Suppressor macrophage treated with lipopolysaccharide for 4 hours (primary cell): ENCODE measurements at places on chromosomes 3 and 15.

- DNase-seq = no peak
Observed at GRCh38 chr3:109995377-109995776, 658.0 kb upstream of the DPPA4 start.

GRCh38 chr15:25504307-25504706, 65.5 kb upstream of the UBE3A start:
- DNase-seq = no peak

GRCh38 chr3:170584585-170585007, 1.3 kb downstream of the SLC7A14 start:
- peak; percentile 39 for DNase-seq

- no peak for DNase-seq
Observed at GRCh38 chr3:80087767-80088166, 320.0 kb upstream of the ROBO1 start.

GRCh38 chr15:39618063-39618823, 37.4 kb downstream of the THBS1 start:
- no peak for DNase-seq

- peak; percentile 54 for DNase-seq
Observed at GRCh38 chr3:143832433-143832832, 15.8 kb downstream of the SLC9A9 start.

DNA sequence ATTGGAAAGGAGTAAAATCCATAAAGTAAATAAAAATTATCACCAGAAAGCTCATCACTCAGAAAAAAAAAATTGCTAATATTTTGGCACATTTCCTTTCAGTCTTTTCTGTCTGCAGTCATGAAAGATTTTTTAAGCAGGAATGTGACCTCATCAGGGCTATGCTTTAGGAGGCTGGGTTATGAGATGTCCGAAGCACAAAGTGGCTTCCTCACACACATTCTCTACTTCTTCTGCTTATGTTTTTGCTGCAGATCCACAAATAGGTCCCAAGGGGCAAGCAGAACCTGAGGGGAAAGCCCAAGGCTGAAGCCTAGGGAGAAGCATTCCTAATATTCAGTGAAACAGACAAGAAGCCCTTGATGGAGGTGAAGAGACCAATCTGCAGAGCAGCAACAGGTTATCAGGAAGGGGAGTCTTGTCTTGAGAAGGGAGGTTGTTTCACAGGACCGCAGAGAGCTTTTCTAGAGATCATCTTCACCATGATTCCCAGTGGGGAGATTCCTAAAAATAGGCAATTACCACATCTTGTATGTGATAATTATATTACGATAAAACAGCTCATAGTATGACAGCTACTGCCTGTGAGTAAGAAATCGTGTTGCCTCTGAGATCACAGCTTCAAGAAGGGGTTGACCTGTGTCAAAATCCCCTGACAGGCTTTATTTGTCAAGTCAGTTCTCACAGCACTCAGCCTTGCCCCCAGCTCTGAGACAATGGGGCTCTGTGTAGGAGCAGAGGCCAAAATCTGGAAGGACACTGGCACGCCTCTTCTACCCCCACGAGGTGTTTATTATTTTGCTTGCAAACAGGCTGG, 60.5 kb downstream of the IGF2BP2 start:
- DNase-seq = peak; percentile 82

- no peak for DNase-seq
Observed at GRCh38 chr15:69538379-69538778, 85.8 kb downstream of the RPLP1 start.

DNA sequence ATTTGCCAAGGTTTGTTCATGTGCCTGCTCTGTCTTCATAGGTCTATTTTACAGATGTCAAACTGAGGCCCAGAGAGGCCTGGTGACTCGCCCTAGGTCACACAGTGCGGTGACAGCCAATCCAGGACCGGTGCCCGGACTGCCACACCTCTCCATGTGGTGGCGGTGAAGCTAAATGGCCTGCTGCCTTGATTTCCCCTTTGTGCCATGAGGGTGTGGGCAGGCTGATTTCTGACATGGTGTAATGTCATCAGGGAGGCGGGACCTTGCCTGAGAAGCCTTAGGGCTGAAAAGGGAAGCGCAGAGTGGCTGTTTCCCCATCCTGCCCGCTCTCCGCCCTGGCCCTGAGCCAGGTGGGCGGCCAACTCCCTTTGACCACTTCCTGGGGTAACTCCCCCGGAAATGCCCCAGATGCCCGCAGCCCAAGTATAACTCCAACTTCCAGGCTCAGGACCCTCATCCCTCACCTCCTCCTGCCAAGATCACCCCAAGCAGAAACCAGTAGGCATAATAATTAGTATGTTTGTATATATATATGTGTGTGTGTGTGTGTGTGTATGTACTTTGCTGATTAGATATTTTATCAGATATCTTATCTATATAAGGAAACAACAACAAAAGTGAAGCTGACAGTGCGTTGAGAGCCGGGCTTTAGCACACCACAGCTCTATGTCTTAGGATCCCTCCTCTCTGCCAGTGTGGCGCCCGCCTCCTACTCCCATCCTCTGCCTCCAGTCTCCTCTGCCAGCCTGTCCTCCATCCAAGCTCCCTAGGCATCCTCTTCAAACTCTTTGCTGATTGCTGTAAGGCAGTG, 63.9 kb downstream of the IQSEC1 start:
- peak; percentile 98 for DNase-seq

- DNase-seq = no peak
Observed at GRCh38 chr3:155078711-155079467, 1.2 kb upstream of the MME start.

DNA sequence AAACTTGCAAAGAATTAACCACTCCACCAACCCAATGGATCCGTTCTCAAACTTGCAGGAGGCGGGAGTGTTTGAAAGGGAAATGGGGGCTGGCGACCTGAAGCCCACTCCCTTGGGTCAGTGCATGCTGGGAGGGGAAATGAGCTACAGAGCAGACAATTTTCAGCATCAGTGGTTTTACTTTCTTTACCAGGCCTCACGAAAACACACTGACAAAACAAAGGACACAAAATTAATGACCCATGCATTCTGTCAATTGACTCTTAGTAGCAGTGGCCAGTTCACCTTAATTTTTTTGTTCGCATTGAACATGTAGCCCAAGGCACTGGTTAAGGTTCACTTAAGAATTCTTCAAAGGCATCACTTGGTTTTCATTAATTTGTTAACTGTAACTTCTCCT, 413.5 kb downstream of the MECOM start:
- no peak for DNase-seq

- DNase-seq = no peak
Observed at GRCh38 chr3:8739757-8740504, 6.3 kb downstream of the CAV3 start.

GRCh38 chr3:197494366-197495058, 61.3 kb downstream of the BDH1 start:
- no peak for DNase-seq

DNA sequence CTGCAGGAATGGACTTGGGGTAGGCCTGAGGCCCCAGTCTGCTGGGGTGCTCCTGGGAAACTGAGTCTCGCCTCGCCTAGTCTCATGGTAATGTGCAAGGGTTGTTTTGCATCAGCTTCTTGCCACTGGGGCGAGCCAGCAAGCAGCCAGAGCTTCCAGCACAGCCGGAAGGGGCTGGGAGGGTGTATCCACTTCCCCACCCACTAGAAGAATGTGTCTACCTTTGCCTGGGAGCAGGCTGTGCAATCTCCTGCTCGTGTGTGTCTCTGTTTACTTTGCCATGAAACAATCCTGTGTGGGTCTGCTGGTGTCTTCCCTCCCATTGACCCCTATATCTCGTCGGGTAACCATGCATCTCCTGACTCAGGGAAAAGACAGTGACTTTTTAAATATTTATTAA, 21.8 kb upstream of the ERICH6 start:
- DNase-seq = no peak
